CD4-positive, alpha-beta T cell treated with Interleukin-17A for 1 hour (primary cell): ENCODE measurements at places on chromosomes 13 and 19.

DNA sequence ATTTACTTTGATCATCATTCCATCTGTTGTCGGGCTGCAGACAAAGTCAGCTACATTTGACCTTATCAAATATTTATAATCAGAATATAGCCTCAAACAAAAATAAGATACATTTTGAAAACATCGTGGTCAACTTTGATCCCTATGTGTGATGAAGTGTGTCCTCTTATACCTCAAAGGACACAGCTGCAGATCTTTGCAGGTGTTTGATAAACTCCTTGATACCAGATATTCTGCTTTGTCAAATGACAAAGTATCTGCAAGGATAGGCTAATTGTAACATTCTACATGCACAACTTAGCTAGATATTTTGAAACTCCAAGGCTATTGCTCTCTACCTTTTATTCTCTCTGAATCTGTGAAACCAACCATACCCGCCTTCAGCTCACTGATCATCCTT lies 44.0 kb downstream of the PHF11 start:
- DNase-seq, result no peak

GRCh38 chr13:32911506-32911905 lies 104.7 kb upstream of the KL start:
- DNase-seq, result peak; percentile 23

DNA sequence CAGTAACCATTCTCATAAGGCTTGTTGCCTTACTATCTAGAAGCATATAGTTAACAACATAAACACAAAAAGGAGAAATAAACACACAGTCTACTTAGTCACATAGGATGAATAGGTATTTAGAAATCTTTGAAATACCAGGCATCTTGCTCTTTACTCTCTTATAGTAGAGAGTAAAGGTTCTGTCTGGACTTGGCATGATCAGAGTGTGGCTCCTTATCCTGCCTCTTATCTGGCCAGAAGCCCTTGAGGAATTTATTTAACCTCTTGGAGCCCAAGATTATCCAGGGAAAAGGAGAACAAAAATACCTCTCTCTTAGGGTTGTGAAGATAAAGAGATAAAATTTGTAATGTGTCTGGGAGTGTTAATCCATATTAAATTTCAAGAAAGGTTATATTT lies 100.2 kb upstream of the MBNL2 start:
- no peak for DNase-seq

- DNase-seq, result no peak
Observed at GRCh38 chr19:10083911-10084310, 2.2 kb upstream of the SHFL start.

GRCh38 chr13:103945836-103946235 lies 879.6 kb upstream of the SLC10A2 start:
- no peak for DNase-seq

GRCh38 chr13:104987621-104988020 lies 1547.8 kb downstream of the EFNB2 start:
- no peak for DNase-seq

GRCh38 chr19:17788632-17789031 lies 6.3 kb upstream of the B3GNT3 start:
- DNase-seq, result no peak

- DNase-seq, result no peak
Observed at GRCh38 chr19:11268783-11269267, 6.5 kb upstream of the DOCK6 start.

- no peak for DNase-seq
Observed at GRCh38 chr13:45024847-45025246, 35.5 kb downstream of the GPALPP1 start.

- DNase-seq, result peak; percentile 73
Observed at GRCh38 chr19:47032171-47032811, 12.7 kb downstream of the NPAS1 start.

DNA sequence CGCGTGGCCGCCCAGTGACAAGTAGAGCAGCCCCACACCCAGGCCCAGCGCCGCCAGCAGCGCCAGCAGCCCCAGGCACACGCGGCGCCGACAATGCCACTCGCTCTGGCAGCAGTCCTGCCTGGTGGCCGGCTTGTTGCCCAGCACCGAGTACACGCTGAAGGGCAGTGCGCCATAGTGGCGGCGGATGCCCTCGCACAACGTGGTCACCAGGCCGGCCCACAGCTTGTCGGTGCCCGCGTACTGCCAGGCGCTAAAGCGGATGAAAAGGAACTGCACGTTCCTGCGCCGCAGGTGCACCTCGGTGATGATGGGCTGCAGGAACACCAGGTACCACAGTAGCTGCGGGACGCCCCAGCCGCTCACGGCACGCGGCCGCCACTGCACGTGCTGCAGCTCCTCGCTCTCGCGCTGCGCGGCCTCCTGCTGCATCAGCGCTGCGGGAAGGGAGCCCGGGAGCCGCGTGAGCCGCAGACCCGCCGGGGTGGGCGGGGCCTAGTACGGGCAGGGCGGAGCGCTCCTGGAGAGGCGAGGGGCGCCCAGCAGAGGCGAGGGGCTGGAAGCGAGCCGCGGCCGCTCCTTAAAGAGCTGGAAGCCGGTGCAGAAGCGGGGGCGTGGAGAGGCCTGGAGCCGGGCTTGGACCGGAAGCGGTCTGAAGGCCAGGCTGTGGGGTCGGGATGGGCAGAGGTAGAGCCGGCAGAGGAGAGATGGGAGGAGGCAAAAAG lies 7.3 kb downstream of the NKPD1 start:
- peak; percentile 39 for DNase-seq

DNA sequence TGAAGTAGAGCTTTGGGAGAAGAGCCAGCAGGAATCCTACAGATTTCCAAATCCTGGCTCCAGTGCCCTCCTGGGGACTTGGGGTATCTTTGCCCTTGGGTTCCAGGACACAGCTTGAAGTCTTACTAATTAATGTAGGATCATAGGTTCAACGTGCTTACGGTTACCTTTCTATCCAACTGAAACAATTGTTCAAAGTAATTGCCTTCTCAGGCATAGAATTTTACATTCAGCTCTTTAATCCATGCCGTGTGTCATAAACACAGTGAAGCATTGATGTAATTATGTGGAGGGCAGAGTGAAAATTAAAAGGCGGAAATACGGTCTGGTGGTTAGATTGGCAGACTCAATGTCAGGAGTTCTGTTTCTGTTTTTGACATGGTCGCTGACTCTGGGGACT lies 170.4 kb downstream of the COG6 start:
- no peak for DNase-seq

DNA sequence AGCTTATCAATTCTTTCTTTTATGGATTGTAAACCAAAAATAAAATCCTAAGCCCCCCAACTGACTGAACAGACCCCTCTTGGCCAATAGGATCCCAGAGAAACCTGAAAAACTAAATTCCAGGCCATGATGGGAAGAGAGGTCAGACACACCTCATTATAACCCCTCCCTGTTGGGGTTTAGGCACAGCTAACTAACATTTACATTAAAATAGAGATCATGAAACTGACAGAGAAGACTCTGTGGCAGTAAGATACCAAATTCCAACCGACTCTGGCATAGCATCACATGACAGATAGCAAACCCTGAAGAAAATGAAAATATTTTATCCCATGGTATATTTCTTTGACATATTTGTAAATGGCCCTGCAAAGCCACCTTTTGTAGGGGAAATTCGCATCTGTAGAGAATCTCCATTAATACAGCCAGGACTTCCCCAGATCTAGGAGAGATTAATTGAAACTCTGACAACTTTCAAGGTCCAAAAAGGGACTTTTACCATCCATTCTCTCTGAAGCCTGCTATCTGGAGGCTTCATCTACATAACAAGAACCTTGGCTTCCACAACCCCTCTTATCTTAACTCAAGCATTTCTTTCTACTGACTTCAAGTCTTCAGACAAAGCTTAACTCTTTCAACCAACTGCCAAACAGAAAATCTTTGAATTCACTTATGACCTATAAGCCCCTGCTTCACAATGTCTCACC lies 27.1 kb upstream of the GAS6 start:
- no peak for DNase-seq

GRCh38 chr19:3521104-3521445 lies 15.0 kb downstream of the FZR1 start:
- DNase-seq, result no peak

- DNase-seq, result no peak
Observed at GRCh38 chr19:19909654-19910053, 8.9 kb downstream of the ZNF93 start.

DNA sequence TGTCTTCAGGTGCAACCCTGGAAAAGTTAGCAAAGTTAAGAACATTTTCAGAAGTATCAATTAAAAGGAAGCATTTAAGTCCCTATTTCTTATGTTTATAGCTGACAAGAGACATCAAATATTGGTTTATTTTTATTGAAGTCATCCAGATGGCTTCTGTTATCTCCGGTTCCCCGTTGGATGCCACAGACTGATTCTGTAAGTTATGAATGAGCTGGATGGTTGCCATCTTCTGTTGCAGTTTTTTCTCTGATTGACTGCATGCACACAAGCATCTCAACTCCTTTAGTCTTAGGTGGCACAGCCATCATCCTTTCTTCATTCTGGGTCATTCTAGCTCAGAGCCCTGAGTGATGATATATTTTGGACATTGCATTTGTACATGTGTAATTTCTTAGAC lies 10.6 kb upstream of the OXGR1 start:
- no peak for DNase-seq

GRCh38 chr19:4090356-4091220 lies 23.9 kb upstream of the ZBTB7A start:
- no peak for DNase-seq

DNA sequence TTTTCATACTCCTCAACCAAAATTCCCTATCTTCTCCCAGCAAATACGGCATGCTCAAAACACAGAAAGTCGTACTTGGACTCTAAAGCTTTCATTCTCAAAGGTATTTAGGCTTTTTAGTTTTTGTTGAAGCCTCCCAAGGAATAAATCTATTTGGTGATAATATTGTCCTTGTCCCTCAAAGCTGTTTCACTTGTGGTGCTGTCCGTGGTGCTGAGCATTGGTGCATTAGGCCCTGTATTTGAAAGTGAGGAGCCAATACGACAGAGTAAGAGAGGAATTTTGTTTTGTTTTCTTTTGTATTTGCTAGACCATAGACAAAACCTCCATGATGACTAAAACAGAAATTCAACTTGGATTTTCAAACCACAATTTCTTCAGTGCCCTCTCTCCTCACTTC lies 3.2 kb upstream of the LGALS13 start:
- peak; percentile 2 for DNase-seq

DNA sequence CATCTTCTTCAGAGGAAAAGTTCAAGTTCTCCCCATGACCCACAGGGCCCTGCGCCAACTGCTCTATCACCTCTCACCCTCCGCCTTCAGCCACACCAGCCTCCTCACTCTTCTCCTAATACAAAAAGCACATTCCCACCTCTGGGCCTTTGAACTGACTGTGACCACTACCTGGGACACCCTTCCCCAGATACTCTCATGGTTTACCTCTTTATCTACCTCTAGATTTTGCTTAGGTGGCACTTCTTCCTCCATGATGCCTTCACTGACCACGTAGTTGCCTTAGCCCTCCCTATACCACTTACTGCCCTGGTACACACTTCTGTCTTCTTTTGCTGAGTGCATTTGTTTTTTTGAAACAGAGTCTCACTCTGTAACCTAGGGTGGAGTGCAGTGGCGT lies 3.9 kb upstream of the SYCE2 start:
- DNase-seq, result no peak

DNA sequence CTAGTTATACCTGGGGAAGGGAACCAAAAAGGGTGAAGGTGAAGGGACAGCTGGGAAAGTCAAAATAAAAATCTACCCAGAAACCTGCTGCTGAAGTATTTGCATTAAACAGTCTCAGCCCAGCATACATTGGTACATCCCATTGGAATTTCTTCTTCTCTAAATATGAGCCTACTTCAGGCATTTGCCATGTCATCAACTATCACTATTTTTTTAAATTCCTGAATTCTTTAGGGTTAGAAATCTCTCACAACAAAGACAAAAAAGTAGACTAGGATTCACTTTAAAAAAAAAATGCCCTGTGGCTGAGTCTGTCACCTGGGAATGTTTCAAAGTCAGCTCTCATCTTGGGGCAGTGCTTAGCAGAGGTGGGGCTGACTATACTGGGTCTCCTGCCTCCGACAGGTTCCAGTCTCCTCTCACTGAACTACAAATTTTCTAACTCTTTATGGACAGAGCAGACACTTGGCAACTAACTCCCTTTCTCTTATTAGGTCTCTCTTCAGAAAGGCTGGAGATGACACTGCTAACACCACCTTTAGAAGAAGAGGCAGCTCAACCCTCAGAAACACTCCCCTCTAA lies 141.2 kb downstream of the LHFPL6 start:
- DNase-seq, result no peak

DNA sequence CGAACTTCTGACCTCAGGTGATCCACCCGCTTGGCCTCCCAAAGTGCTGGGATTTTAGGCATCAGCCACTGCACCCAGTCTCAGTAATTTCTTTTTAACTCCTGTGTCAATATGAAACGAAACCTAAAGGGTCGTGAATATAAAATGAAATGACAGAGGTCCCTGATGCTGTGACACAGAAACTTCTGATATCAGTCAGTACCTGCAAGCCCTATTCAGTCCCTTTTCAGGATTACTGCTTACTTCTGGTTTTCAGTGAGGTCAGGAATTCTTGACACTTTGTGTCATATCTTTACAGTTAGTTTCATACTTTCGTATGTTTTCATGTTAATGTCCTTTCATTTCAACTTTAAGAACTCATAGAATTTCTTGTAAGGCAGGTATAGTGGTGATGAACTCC lies 58.7 kb downstream of the RNF17 start:
- no peak for DNase-seq

DNA sequence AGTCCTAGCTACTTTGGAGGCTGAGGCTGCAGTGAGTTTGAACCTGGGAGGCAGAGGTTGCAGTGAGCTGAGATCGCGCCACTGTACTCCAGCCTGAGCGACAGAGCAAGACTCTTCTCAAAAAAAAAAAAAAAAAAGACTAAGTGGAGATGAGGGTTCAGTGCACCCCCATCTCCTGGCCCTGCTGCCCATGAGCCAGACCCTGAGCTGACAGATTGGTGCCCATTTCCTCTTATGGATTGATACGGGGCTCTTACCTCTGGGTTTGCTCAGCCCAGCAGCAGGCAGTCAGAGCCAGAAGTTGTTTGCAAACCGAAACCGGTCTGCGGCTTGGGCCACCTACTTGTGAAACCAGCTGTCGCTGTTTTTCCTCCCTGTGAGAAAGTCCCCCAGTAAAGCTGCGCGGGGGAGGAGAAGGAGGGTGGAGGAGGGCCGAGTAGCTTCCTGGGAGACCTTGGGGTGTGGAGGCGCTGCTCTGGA lies 36.9 kb downstream of the ARRDC2 start:
- peak; percentile 88 for DNase-seq
